ENCODE measurements at places on chromosomes 12 and 14. TPM values are rescaled to one million over a fixed set of nuclear protein-coding genes. Genes with fewer than 3 reads are reported as not detected.

TMEM233 gene
- total RNA-seq, result 0.05 TPM

SBNO1 gene
- 23.4 TPM for total RNA-seq

GOLGA5 gene
- 27.0 TPM for total RNA-seq

ASPG gene
- total RNA-seq, result 0.06 TPM

TAS2R30 gene
- total RNA-seq, result not detected

NRXN3 gene
- 0.75 TPM for total RNA-seq

SLC16A7 gene
- total RNA-seq, result 0.20 TPM

ZNF268 gene
- total RNA-seq, result 14.0 TPM

NR1H4 gene
- total RNA-seq, result 0.08 TPM

TAS2R19 gene
- not detected for total RNA-seq

MYH6 gene
- not detected for total RNA-seq
